ENCODE measurements at places on chromosomes 3 and 15. TPM values are rescaled to one million over a fixed set of nuclear protein-coding genes. Genes with fewer than 3 reads are reported as not detected.

ACKR2 gene
- total RNA-seq = 6.2 TPM

CLDN18 gene
- not detected for total RNA-seq

UBAP1L gene
- 1.2 TPM for total RNA-seq

CHDH gene
- total RNA-seq = 3.3 TPM

XCR1 gene
- not detected for total RNA-seq

PPARG gene
- total RNA-seq = 16.3 TPM

BMF gene
- 43.4 TPM for total RNA-seq

DNA sequence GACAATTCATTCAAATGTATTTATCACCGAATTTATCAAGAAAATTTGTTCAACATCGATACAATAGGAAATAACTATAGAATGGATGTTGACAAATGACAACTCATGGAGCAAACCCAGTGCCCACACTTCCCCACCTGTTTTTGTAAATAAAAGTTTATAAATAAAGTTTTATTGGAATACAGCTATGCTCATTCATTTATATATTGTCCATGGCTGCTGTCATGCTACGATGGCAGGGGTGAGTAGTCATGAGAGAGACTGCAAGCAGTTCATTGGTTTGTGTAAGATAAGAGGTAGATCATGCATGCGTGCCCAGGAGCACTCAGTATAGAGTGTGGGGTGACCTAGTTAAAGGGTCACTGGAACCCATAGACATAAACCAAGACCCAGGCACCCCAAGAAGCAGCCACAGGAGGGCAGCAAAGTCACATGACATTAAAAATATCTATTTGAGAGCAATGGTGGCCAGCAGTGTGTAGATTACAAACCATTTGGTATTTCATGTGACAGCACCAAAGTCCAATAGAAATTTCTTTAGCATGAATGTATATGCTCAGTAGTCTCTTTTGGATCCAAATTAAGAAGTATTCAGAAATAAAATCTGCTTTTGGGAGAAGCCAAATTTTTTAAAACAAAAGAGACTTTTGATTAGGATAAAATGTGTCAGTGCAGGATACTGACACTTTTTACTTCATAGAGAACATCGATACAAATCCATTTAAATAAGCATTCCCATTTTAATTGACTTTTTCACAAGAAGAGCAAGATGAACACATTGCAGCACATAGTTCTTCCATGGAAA is 794.8 kb downstream of the MCTP2 start:
- no peak for DNase-seq

- DNase-seq = peak; percentile 99
Observed at GRCh38 chr3:182212479-182213076, 500.9 kb downstream of the SOX2 start.

GRCh38 chr3:13016721-13017255 is 56.4 kb downstream of the IQSEC1 start:
- no peak for DNase-seq

DNA sequence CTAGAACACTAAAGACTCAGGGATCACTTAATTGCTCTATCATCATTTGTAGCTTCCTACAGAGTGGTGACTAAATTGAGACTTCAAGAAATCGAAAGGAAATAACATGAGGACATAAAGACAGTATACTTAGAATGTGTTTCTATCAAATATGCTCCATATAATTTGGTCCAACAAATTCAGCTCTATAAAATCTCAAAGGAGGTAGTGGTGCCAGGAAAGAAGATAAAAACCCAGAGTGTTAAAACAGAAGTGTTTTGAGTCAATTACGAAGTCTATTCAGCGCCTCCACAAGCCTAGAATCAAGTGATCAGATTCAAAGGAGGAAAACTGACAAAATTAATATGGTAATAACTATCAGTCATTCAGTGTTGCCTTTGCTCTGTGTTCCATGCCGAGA is 22.9 kb downstream of the MAGI1 start:
- DNase-seq = no peak

GRCh38 chr3:111227216-111227615 is 155.6 kb downstream of the NECTIN3 start:
- peak; percentile 19 for DNase-seq

- no peak for DNase-seq
Observed at GRCh38 chr15:96422125-96422524, 91.6 kb downstream of the NR2F2 start.

DNA sequence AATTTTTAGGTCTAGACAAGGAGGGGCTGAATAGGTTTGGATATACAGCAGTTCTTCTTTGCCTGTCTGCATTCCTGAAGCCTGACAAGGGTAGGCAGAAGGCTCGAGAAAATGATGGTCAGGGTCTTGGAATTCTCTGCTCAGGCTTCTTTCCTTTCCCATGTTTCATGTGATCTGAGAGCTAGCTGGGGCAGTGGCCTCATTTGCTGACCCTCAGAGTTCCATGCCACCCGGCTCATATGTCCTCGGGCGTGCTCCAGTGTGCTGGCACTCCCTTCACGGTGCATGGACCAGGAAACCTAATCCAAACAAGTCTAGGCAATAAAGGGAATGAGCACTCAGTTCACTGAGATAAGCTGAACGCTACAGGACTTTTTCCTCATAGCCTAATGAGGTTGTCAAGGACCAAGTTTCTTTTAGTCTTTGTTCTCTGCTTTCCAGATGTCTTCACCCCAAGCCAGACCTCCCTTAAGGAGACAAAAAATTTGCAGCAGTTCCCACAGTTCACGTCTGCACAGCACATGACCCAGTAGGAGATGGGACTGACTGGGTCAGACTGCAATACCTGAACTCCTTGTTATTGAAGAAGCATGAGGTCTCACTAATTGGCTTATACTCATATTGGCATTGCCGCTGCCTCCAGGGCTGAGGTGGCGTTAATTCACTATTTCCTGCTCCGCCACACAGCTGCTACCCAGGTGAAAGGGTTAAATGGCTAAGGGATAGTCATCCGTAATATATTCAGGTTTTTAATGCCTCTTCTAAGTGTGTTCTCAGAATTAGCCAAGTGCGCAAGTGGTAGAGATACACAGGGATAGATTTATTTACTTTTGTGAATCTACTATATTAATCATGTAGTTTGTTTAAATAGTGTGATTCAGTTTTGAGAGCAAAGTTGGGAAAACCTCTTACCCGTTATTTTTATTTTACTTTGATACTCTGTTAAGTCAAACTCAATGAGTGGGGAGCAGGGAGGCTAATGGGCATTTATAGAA is 15.3 kb upstream of the RTP4 start:
- DNase-seq = peak; percentile 25

DNA sequence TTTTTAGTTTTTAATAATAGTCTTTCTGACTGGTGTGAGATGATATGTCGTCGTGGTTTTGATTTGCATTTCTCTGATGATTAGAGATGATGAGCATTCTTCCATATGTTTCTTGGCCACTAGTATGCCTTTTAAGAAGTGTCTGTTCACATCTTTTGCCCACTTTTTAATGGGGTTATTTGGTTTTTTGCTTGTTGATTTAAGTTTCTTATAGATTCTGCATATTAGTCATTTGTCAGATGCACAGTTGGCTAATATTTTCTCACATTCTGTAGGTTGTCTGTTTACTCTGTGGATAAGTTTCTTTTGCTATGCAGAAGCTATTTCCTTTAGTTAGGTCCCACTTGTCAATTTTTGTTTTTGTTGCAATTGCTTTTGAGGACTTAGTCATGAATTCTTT is 185.4 kb downstream of the SUCNR1 start:
- no peak for DNase-seq

DNA sequence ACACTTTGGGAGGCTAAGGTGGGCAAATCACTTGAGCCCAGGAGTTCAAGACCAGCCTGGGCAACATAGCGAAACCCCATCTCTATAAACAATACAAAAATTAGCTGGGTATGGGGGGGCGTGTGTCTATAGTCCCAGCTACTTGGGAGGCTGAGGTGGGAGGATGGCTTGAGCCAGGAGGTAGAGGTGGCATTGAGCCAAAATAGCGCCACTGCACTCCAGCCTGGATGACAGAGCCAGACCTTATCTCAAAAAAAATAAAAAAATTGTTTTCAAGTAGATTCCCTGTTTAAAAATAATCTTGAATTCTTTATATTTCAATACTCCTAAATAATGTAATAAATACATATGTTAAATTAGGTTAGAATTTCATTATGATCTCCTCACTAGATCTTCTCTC is 9.8 kb downstream of the HMCES start:
- no peak for DNase-seq

GRCh38 chr3:189458528-189458927 is 172.7 kb upstream of the TP63 start:
- DNase-seq = peak; percentile 4

DNA sequence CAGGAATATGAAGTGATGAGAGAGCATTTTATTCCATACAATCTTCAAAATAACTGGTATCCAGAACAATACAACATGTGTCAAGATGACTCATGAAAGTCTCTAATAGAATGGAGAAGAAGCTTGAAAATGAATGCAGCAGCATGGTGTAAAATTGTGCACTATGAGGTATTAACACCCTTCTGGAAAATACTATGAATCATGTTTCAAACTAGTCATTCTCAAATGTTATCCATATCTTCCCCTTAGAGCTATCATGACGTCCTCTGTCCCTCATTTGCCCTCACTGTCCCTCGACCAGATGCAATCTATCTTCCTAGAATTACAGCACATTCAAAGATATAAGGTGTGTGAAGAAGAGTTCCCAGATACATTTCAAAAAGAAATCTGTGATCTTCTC is 198.2 kb downstream of the NECTIN3 start:
- DNase-seq = no peak
